ENCODE measurements at places on chromosomes 7 and 10.

- no peak for DNase-seq
Measured at GRCh38 chr10:60967854-60968484, 24.0 kb upstream of the RHOBTB1 start.

DNA sequence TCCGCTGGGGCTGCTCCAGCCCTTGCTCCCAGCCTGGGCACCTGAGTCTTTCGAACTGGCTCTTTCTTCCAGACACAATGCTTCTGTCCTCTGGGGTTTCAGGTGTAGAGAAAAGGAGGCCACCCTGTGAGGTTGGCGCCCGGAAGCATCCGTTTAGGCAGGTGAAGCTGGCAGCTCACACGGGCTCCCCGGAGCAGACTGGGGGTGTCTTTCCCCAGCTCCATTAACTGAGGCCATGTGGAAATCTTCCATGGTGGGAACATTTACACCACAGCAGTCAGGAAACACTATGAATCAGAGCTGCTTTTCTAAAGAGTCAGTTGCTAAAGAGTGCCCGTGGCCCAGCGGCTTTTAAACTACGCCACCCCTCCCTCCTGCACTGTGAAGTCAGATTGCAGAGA, 29.2 kb downstream of the PRKAG2 start:
- peak; percentile 41 for DNase-seq

GRCh38 chr7:47071866-47072265, 510.0 kb downstream of the TNS3 start:
- DNase-seq = no peak

- DNase-seq = no peak
Measured at GRCh38 chr7:2273866-2274265, 31.8 kb downstream of the NUDT1 start.

DNA sequence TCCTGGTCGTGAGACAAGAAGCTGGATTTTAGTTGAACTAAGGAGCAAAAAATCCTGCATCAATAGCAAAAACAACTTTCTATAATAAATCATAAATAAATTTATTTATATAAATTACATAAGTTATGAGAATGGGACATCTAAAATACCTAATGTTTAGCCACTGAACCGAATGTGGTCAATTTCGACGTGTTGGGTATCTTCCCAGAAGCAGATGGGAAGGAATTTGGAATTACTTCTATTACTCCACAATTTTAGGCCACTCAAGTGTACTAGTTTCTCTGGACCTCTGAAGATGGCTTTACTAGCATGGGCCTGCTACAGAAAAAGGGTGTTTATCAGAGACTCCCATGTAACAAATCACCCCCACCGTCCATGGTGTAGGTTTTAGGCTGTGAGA, 172.0 kb downstream of the PRPF18 start:
- DNase-seq = no peak

DNA sequence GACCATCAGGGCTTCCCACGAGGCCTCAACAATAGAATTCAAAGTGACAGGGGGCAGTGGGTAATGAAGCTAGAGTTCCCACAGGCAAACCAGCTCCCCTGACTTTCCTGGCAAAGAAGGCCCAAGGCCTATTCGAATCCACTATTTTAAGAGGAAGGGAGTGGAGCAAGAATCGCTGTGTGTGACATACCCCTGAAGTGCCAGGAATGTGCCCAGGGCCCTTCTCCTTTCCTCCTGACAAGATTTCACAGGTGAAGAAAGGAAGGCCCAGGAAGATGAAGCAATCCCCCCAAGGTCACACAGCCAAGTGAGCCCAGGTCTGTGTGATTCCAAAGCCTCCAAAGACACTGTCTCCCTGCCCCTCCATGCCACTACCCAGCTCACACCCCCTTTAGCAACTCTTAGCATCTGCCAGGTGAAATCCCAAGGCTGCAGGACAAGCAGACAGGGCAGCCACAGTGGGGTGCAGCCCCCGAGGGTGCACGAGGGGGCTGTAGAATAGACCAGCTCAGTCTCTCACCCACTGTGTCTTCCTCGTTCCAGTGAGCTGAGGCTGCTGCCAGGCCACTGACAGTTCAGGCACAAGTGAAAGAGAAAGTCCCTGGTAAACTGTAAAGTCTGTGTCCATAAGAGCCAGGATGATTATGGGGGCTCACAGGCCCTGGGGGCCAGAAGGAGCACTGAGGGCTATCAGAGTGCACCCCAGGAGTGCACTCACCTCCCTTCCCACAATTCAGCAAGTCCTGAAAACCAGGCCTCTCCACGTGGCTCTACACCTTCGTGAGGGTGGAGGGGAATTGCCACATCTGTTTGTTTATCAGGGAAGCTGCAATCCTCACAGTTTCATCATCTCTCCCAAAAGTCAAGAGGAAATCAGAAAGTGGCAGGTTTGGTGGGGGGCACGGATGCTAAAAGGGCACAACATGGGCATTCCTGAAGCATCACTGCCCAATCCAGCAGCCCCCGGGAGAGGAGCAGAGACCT, 70.8 kb upstream of the ZMIZ1 start:
- no peak for DNase-seq

Data from stromal cell of bone marrow (primary cell).